Aorta (tissue), 5 donors: ENCODE measurements at places on chromosomes 6 and 20.

DNA sequence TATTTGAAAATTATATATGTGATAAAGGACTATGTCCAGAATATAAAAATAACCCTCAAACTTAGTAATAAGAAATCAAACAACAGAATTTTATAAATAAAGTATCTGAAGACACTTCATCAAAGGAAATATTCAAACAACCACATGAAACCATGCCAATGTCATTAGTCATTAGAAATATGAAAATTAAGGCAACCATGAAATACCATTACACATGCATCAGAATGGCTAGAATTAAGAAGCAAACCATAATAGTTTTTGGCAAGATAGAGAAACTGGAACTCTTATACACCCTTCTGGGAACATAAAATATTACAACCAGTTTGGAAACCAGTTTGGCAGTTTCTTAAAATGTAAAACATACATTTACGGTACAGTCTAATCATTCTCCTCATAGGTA, 137.2 kb upstream of the ADGRB3 start:
- no peak for DNase-seq

DNA sequence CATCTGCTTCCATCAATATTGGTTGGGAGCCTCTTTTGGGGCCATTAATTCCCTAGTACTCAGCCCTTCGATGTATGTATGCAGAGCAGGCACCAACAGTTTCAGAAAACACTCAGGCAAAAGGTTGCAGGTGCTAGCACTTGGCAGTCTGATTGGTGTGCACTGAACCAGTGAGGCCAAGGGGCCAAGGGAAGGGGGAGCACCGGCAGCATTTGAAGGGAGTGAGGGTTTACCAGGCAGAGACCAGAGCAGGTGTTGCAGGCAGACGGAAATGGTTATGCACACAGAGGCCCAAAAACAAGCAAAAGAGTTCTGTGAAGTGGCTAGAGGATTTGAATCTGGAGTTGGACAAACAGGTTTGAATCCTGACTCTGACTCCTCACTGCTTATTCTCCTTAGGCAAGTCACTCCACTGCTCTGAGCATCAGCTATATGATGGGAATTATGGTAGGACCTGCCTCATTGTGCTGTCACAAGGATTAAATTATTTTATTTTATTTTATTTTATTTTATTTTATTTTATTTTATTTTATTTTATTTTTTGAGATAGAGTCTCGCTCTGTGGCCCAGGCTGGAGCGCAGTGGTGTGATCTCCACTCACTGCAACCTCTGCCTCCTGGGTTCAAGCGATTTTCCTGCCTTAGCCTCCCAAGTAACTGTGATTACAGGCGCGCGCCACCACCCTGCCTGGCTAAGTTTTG, 58.1 kb upstream of the SHLD1 start:
- DNase-seq, result no peak

GRCh38 chr6:119195848-119196247, 117.4 kb upstream of the FAM184A start:
- DNase-seq, result no peak

- DNase-seq, result peak; percentile 86
These were observed 18.4 kb upstream of the MMP24 start for GRCh38 chr20:35207950-35208611.

GRCh38 chr6:116229287-116229913, 24.5 kb downstream of the TSPYL4 start:
- peak; percentile 85 for DNase-seq

GRCh38 chr6:170069611-170070010, 221.3 kb downstream of the DLL1 start:
- no peak for DNase-seq

DNA sequence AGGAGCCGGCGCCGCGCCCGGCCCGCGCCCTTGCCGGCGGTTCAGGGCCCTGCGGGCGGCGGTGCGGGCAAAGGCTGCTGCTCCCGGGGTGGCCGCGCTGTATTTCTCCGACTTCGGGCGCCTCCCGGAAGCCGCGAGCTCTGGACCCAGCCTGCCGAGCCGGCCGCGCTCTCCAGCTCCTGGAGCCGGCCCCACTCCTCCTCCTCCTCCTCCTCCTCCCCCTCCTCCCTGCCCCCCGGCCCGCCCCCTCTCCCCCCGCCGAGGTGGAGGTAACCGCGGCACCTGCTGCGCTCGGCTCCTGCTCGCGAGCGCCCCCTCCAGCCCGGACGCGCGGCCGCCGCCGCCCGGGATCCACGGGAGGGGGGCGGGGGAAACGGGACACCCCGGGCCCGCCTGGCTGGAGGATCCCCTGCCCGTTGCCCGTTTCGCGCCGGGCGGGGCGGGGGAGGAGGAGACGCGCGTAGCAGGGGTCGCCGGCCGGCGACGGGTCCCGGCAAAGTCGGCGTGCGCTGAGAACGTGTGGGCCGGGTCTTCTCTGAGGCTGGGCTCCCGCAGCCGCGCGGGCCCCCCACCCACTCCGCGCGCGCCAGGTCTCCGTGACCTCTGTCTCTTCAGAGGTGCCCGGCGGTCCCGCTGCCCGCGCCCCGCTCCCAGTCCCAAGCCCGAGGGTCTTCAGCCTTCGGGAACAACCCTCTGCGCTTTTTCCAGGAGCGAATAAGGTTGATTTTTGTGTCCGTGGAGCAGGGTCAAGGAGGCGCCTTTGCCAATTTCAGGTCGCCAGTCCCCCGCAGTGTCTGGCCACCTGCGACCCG, at the start of gene SLC22A23:
Gene SLC22A23 (minus strand): TSS at position 153 of the 812 bp plus-strand sequence. CDS start 491 bp downstream, outside the sequence.
- DNase-seq, result peak; percentile 58

GRCh38 chr20:17661121-17661744, 20.8 kb downstream of the RRBP1 start:
- DNase-seq, result no peak

GRCh38 chr6:128632131-128632530, 111.7 kb upstream of the PTPRK start:
- DNase-seq, result no peak

DNA sequence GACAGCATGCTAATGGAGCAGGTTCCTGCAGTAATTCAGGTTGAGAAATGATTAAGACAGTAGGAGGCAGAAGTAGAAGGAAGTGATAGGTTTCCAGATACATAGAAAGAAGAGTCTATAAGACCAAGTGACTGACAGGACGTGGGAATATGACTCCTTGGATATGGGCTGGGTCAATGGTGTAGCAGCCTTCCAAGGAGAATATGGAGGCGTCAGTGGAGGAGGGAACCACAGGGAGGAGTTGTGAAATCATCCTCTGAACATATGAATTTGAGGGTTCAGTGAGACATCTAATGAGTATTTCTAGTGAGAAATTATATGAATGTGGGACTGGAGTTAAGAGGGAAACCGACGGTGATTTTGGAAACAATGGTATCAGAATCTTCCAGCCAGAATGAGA, 43.3 kb downstream of the NUDT3 start:
- DNase-seq, result no peak

GRCh38 chr6:169642455-169642854, 59.4 kb downstream of the WDR27 start:
- no peak for DNase-seq

DNA sequence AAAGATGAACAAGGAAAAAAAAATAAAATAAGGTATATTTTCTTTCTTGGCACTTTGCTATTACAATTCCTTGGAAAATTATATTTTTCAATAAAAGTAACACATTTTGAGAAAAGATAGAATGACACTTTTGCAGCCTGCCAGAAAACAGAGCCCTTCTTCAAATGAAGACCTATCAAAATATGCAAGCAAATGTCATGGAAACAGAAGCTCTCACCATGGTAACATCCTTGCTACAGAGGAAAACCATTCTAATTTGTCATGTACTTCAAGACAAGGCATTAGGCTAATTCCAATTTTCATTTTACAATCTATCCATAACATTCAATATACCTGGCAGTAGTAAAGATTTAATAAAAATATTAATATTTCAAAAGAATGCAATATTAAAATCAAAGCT, 177.9 kb downstream of the RNGTT start:
- no peak for DNase-seq

DNA sequence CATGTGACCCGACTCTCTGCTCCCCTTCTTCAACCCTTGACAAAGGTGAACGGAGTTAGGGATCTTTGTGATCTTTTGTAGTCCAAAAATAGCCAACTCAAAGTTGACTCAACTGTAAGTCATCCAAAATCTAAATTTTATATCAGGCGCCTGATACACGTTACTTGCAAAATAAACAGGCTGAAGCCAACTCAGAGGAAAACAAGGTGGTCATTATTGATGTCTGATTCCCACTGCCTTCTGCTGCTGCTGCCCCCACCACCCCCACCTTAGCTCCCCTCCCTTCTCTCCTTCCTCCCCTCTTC, 13.2 kb upstream of the RNF8 start:
- DNase-seq, result no peak

DNA sequence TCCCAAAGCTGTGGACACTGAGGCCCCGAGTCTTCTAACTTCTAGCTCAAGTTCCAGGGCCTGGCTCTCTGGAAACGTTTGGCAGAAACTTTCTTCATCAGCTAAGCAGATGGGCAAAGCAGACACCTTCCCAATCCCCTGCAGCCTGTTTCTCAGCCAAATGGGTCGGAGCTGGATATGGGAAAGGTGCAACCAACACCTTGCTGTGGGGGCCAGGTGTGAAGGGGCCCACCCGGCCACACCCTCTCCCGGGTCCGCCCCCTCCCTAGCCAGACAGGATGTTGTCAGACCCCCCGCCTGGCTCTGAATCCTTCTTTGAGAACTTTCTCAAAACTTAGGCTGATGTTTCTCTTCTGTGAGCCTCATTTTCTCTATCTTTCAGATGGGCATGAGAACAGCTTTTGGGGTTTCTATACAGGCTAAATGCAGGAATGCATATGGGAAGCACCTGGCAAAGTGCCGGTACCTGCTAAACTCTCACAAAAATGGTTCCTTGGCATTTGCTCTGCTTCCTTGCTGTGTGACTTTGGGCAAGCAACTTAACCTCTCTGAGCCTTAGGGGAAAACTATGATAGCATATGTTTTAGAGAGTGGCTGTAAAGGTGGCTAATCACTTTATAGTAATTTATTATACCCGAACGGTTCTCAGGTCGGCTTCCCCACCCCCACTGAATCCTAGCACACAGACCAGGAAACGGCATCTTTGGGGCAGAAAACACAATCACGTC, 1.8 kb downstream of the SNAI1 start:
- DNase-seq, result no peak
